Smooth muscle cell of trachea (primary cell): ENCODE measurements at places on chromosomes 13 and 19. TPM values are rescaled to one million over a fixed set of nuclear protein-coding genes. Genes with fewer than 3 reads are reported as not detected.

Gene TNFSF13B
- 5.2 and 6.6 TPM in 2 replicates for total RNA-seq

Gene APLP1
- total RNA-seq = 5.1 and 11.7 TPM in 2 replicates

Gene CERS1
- 0.29 and 2.5 TPM in 2 replicates for total RNA-seq

Gene CFD
- 38.5 and 194 TPM in 2 replicates for total RNA-seq

Gene HS6ST3
- not detected in 2 replicates for total RNA-seq

Gene ADAMTS10
- 4.4 and 11.9 TPM in 2 replicates for total RNA-seq

Gene C19orf38
- total RNA-seq = 0.58 and 1.7 TPM in 2 replicates

Gene ZNF560
- total RNA-seq = 1.0 and 2.2 TPM in 2 replicates

Gene ITGBL1
- total RNA-seq = 70.7 and 102 TPM in 2 replicates

Gene SIGLEC8
- total RNA-seq = not detected in 2 replicates

Gene DPF1
- 1.3 and 2.2 TPM in 2 replicates for total RNA-seq

Gene ADGRE1
- total RNA-seq = 0.17 TPM in 1 of 2 replicates, not detected in the other

Gene CUL4A
- total RNA-seq = 170 and 190 TPM in 2 replicates

Gene PABPC3
- 0.15 and 0.17 TPM in 2 replicates for total RNA-seq

Gene C1QTNF9B
- 0.33 and 0.44 TPM in 2 replicates for total RNA-seq

Gene EBI3
- 0.83 TPM in 1 of 2 replicates, not detected in the other for total RNA-seq

Gene LGALS14
- not detected in 2 replicates for total RNA-seq

Gene PGLYRP2
- total RNA-seq = not detected in 2 replicates
